Smooth muscle cell of bladder (primary cell): ENCODE measurements at places on chromosomes 16 and 17. TPM values are rescaled to one million over a fixed set of nuclear protein-coding genes. Genes with fewer than 3 reads are reported as not detected.

FN3KRP gene
- total RNA-seq: 10.7 and 13.4 TPM in 2 replicates

PPP4C gene
- total RNA-seq: 193 and 224 TPM in 2 replicates

NUP88 gene
- 57.8 and 75.1 TPM in 2 replicates for total RNA-seq

WNK4 gene
- 0.28 and 1.7 TPM in 2 replicates for total RNA-seq

CDR2L gene
- total RNA-seq: 7.4 and 10.9 TPM in 2 replicates

TBX21 gene
- total RNA-seq: 0.09 and 0.14 TPM in 2 replicates

CBFA2T3 gene
- total RNA-seq: not detected in 2 replicates

ERN1 gene
- 10.0 and 10.9 TPM in 2 replicates for total RNA-seq

MT1X gene
- total RNA-seq: 14.1 and 38.0 TPM in 2 replicates

TMEM94 gene
- 20.1 and 20.5 TPM in 2 replicates for total RNA-seq

MAPT gene
- total RNA-seq: 0.14 and 0.18 TPM in 2 replicates

SEPTIN12 gene
- total RNA-seq: not detected in 2 replicates

PRAC1 gene
- total RNA-seq: not detected in 2 replicates

CIITA gene
- under 0.01 and 0.09 TPM in 2 replicates for total RNA-seq
